ENCODE measurements at places on chromosomes 3 and 15.

- no peak for DNase-seq
Observed at GRCh38 chr3:114319453-114319852, 25.6 kb downstream of the TIGIT start.

- DNase-seq: no peak
Observed at GRCh38 chr3:13174011-13174802, 101.0 kb upstream of the IQSEC1 start.

DNA sequence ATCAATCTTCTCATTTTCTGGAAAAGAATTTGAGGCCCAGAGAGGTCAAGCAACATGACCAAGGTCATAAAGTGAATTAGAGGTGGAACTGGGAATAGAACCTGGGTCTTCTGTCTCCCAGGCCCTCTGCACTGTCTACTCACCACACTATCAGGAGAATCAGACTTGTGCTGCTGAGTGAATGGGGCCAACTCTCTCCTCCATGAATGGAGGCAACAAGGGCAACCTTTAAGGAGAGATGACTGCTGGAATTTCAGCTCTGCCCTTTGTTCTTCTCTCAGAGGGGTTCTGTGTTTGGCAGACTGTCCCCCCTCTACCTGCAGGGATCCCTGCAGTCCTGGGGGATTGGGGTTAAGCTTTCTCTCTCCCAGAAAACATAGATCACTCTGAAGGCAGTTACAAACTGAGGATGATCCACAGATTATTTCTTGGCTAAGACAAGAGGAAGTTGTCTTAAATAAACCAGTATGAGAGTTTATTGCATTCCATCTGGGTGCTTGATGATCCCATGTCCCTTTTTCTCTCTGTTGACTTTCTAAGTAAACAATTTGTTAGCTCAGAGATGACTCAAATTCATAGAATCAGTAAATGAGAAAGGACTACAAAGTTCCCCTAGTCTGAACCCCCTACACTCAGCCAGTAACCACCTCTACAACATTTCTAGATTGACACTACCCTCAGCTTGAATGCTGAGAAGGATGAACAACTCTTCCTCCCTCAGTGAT, 99.0 kb upstream of the LIPC start:
- DNase-seq: no peak

DNA sequence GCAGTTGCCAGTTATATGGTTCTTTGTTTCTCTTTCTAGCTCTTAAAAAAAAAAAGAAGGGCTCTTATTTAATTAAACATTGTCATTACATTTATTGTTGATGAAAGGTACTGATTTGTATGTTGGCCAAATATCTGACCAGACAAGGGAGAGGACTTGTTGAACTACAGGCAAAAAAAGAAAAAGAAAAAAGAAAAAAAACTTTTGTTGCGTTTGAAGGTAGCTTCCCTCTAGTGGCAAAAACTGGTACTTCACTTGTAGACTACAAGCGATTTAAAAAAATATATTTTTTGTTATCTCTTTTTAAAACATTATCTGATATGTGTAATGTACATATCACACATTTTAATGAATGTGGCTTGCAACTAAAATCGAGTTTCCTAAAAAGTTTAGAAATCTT, 280.6 kb downstream of the ROBO2 start:
- DNase-seq: no peak

GRCh38 chr3:152322756-152323155, 54.0 kb downstream of the MBNL1 start:
- DNase-seq: no peak

DNA sequence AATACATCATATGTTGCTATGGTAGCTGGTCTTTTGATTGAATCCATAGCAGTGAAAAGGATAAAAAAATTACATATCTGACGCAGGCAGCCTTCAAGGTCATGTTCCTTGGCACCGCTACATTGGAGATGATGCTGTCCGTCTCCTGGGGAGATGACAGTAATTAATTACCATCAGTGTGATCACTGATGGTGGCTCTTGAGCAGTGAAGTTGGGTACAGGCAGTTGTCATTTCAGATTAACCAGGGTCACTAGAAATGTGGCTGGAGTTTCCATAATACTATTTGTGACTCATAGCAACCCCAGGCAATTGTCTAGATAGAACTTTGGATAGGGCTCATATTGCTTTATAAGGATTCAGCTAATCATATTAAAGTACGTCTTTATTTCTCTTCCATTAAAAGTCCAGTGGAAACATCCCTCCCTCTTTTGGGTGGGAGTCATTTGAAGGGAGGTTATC, 136.3 kb downstream of the THSD4 start:
- DNase-seq: no peak

DNA sequence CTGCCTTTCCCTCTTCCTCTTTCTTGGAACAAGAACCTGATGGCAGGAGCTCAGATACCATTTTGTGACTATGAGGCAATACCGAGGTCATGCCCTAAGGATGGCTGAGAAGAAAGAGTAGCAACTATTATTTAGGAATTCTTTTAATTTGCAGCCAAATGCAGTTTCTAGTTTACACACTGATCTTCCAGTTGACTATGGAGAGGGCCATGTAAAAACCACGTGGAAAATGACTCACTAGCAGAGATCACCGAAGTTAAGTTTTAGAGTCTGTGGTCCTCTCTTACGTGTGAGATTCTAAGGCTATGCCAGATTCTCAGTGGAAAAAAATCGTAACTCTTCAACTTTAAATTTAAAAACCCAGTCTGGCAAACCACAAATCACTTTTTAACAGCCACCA, 7.8 kb downstream of the BNC1 start:
- DNase-seq: no peak

- DNase-seq: no peak
Observed at GRCh38 chr3:38998086-38998485, 53.7 kb downstream of the SCN11A start.

DNA sequence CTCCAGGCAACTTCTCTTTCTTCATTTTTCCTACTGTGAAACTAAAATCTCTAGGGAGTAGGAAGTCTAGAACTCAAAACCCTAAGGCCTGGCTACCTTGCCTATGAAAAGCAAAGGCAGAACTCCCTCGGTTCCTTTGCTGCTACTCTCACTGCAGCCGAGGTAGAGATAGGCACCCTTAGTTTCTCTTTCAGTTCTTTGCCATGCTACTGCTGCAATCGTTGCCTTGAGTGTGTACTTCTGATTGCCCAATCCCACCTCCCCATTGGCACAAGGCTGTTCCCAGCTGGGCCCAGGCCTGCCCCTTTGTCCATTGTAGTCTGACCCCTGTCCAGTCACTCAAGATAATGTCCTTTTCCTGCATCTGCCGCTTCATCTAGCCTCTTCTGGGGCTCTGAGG, 92.3 kb upstream of the MRPS22 start:
- no peak for DNase-seq

Measured in GM13977 (cell line).